ENCODE measurements at places on chromosomes 1 and 21.

DNA sequence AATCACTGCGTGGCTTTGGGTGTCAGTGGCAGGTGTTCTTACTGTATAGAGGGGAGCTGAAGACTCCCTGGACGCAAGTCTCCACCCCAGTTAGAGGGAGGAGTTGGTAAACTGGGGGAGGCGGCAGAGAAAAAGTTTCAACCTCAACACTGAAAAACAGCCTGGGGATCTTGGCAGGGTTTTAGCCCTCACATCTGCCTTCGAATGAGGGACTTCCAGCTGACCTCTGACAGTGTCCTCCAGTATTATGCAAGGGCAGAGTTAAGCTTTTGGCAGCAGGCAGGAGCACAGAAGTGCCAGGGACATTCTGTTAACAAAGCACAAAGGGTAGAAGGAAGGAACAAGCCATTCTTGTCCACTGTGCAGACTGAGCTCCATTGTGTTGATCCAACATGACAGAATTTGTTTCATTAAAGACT, 41.2 kb upstream of the RAB4A start:
- no peak for DNase-seq

DNA sequence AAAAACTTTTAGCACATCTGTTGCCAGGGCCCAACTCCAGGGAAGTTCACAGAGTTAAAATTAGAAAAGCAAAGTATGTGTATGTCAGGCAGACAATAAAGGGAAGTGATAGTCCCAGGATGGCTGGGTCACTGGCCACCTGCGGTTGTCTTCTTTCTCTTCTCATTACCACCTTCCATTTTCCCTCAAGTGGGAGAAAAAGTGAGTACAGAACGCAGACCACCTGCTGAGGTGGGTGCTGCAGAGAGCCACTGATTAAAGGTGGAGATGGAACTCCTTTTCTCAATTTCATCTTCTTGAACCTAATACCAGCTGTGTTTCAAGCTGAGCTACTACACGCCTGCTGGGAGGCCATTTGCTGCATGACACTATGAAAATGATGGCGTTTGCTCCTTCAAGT, 88.8 kb upstream of the PDE4B start:
- DNase-seq = no peak

DNA sequence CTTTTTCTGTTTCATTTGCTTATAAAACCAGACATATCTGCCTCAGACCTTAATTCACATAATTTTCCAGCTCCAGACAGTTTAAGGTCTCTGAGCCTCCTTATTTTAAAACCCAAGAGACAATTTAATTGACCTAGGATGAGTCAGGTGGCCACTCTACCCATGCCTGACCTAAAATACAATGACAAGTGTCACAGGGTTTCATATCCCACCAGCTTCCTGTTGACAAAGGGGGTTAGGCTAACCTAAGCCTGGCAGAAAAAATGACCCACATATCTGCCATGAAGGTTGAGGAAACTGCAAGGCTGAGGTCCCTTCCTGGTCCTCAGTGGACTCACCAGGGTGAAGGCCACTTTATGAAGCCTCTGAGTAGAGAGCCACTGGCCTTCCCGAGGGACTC, 52.3 kb downstream of the OPTC start:
- DNase-seq = no peak

GRCh38 chr1:34361781-34362357, 185.2 kb downstream of the C1orf94 start:
- no peak for DNase-seq

GRCh38 chr1:99676876-99677275, 31.0 kb downstream of the PALMD start:
- no peak for DNase-seq

- DNase-seq = no peak
Observed at GRCh38 chr21:27164208-27165177, 197.6 kb upstream of the ADAMTS5 start.

DNA sequence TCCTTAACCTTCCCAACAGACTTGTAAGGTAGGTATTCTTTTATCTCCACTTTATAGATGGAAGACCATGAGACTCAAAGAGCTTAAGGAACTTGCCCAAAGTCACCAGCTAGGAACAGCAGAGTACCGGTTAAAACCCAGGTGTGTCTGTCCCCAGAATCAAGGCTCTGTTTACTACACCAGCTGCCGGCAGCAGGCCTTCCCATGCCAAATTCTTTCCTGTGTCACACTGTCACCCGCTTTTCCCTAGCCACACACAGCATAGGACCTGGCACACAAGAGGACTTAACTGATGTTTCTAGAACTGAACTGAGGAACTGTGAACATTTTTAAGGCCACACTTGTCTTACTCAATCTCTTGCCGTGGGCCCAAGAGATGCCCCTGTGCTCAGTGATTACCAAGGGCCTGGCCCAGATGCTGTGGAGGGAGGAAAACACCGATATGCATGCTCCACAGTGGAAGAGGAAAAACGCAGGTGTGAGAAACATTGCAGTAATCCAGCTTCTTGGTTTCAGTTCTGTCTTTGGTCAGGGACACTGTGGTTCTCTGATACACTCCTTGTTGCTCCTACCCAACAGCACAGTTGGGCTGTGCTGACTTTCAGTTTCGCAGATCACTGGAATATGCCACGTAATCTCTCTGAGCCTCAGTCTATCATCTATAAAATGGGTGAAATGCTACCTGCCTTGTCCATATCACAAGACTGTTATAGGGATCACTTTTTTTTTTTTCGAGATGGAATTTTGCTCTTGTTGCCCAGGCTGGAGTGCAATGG, 13.9 kb upstream of the LY9 start:
- DNase-seq = no peak

Data from AG04450 (cell line).